CD4-positive, alpha-beta T cell treated with Interleukin-1 beta for 1 hour (primary cell): ENCODE measurements at places on chromosomes 2 and 18.

DNA sequence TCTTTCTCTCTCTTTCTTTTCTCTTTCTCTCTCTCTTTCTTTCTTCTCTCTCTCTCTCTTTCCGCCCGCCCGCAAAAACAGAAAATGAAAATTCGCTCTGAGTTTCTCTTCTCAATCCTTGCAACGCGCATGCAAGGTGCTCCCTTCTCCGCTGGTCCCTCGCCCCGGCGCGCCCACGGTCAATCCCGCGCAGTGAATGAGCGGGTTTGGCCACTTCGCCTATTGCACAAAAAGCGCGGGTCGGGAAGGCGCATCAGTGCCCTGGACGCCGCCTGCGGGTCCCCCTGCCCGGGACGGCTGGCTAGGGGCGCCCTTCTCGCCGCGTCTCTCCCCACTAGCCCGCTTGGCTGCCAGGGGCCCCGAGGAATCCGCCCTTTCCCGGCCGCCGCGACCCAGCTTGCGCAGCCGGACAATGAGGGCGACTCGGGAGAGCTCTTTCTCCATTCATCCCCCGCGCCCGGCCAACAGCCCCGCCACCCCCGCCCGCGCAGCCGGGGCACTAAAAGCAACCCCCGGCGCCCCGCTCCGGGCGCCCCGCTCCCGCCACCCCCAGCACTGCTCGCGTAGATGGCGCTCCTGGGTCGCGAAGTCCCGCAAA, 706 bp downstream of the LAMA1 start:
- DNase-seq, result no peak

GRCh38 chr2:160175169-160176134, 24.6 kb downstream of the ITGB6 start:
- DNase-seq, result no peak

DNA sequence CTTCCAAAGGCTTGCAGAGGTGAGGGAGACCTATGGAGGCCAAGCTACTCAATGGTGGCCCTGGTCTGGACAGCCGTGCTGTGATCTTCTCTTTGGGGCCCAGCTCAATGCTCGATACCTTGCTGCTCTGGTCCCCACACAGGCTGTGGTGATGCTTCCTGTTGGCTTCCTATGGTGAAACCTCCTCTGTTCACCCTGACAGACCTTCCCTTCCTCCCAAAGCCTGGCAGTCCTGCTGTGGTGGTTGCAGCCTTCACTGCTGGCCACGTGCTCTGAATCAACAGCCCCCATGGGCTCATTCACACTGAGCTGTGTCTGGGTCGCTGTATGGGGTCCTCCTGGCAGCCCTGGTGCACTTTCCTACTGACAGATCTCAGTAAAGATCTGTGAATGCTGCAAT, 31.0 kb upstream of the GALR1 start:
- no peak for DNase-seq

DNA sequence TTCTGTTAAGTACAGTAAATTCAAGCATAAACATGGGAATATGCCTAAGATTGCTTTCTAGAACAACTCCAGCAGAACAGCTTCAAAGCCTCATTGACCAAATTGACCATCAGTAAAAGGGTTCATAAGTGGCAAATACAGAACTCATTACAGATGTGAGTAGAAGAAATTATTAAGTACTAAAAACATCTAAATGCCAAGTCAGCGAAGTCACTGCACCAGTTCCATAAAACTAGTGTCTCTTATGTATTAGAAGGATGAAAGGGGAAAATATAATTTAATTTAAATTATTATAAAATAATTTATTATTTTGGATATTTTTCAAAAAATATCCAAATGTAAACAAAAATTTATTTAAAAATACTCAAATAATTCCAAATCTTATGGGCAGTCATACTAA, 553.2 kb downstream of the ERBB4 start:
- no peak for DNase-seq

- no peak for DNase-seq
Measured at GRCh38 chr2:159218389-159218788, 68.1 kb downstream of the WDSUB1 start.

DNA sequence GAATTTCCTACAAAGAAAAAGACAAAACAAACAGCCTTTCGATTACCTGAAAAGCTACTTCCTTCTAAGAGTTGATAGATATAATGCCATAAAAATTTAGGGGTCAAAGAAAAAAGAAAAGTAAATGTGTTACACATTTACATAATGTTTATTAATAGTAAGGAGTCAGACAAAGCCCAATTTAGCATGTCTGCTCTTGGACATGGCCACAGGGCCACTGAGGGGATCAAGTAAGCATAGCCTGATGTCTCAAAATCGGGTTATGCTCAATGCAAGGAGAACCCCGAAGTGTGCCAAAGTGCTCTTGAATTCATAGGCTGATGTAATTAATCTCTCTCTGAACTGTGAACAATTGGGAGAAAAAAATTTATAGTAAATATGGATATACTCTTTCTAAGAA, 61.6 kb downstream of the RTN4 start:
- DNase-seq, result no peak

DNA sequence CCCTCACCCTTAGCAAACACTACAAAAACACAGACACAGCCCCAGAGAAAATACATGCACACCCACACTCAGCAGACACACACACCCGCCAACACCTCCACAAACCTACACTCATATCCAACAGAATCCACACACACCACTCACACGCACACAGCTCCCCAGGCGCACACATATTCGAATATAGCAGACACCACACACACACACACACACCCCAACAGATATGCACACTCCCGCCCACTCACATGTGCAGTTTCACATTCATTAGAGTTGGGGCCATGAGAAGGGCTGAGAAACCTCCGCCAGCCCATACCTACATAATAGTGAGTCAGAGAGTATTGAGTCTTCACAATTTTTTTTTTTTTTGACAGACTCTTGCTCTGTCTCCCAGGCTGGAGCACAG, 29.4 kb upstream of the NOTO start:
- DNase-seq, result no peak

GRCh38 chr2:219687272-219687671, 59.8 kb downstream of the SLC4A3 start:
- DNase-seq, result no peak

GRCh38 chr2:166560022-166560421, 66.0 kb upstream of the SCN7A start:
- DNase-seq, result no peak

- DNase-seq, result no peak
Measured at GRCh38 chr2:108403494-108403893, 25.7 kb downstream of the SULT1C4 start.

DNA sequence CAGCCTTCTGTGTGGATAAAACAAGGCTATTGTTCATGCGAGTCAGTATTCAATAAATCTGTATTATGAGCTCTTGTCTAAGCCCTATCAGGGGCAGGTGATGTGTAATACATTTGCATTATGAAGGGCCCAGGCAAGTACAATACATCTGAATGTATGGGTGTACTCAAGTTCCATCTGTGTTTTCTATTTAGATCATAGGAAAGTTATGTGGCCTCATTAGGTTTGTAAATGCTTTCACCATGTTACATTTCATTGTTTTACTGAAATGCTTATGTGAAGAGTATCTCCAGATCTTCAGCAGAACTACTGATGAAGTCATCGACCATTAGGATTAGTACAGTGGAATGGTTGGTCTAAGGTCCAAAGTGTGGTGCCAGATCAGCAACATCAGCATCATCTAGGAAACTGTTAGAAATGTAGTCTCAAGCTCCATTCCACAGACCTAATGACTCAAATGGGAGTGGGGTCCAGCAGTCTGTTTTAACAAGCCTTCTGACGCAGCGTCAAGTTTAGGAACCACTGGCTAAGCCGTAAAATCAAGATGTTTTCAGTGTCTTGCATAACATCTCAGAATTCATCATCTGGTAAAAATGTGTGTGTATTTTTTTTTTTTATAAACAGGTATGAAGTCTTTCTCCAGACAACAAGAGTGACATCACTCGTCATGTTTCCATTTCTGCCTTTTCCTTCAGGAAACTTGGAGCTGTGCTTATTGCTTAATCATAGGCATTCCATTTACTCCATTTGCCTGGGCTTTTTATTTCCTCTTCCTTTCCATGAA, 80.5 kb downstream of the LYPD6 start:
- no peak for DNase-seq

- peak; percentile 36 for DNase-seq
Measured at GRCh38 chr2:37653805-37654378, 17.6 kb downstream of the CDC42EP3 start.

- DNase-seq, result no peak
Measured at GRCh38 chr2:5409898-5410381, 282.2 kb upstream of the SOX11 start.

GRCh38 chr2:236546561-236547002, 23.0 kb upstream of the ACKR3 start:
- peak; percentile 46 for DNase-seq

DNA sequence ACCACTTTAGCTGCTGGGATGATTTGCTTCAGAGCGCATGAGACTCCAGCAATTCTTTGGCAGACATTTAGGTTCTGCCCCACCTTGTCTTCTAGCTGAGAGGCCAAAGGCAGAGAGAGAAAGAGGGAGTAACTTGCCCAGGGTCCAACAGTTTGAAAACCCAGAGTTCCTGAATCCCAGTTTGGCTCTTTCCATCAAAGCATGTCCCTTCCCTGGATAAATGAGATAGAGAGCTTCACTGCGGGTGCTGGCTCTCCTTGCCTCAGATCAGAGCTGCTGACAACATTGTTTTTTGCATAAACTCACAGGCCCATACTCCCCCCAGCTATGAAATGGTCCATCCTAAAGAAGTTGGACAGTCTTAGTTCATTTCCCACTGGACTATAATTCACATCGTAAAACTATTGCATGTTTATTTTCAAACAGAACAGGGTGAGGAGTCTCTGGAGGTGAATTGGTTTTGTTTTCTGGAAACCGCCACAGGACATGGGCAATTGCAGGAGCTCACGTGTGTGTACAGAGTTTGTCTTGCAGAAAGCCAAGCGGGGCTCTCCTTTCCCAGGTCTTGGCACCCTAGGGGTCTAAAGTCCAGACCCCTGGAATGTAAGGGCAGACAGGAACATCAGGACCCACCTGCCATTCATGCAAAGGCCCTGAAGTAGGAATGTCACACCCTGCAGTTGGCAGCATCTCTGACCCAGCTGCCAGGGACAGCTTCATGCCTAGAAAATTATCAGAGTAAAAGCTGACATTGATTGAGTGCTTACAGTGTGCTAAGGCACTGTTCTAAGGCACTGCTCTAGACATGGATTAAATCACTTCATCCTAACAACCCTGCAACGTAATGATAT, 25.0 kb upstream of the SLC14A2 start:
- DNase-seq, result no peak

DNA sequence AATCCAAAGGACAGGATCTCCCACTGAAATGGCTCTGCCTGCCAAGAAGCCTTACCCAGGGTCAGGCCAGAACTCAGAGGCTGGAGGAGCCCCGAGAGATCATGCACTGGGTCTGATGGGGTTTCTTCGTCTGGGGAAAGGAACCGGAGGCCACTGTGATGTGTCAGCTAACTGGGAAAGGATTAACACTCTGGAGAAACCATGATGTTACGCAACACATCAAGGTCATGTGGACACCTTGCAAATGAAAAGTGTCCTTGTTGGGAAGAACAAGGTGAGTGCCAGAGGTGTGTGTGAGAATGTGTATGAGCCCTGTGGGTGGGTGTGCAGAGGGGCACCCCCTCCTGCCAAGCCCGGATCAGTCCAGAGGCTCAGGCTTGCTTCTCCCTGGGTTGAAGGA, 86.9 kb downstream of the CRACDL start:
- no peak for DNase-seq

GRCh38 chr2:235460548-235461047, 33.2 kb upstream of the AGAP1 start:
- no peak for DNase-seq

GRCh38 chr18:59306640-59307039, 11.8 kb downstream of the CPLX4 start:
- DNase-seq, result no peak

- DNase-seq, result no peak
Measured at GRCh38 chr2:98078701-98079100, 8.3 kb upstream of the VWA3B start.

DNA sequence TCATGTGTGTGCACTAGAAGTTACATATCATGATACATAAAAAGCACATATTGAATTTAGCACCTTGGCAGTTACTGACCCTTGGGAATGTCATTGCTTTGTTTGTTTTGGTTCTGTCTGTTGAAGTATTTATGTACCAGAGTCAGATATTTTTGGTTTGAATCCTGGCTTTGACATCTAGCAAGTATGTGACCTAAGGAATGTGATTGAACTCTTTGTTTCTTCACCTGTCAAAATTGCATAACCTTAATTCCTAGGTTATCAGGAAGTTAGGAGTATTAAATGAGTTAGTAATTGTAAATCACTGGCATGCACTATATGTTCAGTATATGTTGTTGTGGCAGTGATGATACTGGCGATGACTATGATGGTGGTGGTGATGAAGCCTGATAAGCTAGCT, 1003.5 kb upstream of the NRXN1 start:
- DNase-seq, result no peak

DNA sequence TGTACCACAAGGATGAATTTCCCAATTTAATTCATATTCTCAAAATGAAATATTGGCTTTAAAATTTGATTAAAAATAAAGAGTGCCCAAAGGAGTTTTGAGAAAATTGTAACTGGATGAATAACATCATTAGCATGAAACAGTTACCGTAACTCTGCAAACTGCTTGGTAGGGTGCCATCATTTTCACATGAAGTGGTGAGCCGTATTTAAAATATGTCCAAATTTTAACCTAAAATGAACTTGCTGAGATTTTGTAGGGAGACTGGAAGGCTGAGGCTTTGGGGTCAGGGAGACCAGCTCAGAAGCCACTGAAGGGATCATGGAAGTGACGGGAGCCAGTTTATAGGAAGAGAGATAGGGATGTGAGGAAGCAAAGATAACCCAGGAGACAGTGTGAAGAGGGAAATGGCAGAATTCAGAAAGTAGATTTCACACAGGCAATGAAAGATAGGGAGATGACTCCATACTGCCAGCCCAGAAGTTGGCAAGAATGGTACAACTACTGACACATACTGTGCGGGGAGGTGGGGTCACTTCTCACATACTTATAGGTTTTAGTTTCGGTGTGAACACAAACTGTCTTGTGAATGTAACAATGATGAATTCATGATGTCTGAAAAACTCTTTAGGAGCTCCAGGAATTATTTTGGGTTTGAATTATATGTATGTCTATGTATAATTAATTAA, 53.8 kb downstream of the EFEMP1 start:
- DNase-seq, result no peak

DNA sequence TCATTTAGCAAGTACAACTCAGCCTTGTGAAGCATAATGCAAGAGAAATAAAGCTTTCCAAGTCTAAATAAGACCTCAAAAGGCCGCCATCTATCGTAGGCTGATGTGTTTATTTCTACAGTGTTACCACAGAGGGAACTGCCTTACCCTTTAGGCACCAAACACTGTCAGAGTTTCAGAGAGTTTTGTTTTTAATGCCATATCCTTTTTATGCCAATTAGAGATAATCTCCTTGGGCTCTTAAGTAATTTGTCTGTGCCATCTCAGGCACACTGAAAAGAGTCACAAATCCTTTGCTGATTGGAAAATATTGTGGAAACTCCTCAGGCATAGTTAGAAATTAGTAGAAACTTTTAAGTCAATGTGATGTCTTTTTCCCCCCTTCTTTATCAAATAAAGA, 797.1 kb downstream of the SLC4A3 start:
- no peak for DNase-seq

DNA sequence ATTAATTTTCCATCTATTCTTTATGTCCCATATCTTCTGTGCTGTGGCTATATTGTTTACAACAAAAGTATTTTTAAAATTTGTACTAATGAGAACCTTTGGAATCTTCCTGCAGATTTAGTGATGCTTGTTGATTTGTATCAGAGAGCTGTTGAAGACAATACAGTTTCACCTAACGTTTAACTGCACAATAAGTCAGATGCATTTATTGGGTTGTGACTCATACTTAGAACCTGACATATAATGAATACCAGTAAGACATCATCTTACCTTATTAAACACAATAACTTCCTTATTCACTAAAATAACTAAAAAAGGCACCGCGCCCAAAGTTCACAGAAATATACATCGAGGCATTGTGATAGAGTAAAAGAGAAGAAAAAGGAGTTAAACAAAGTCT, 43.8 kb upstream of the IL1R1 start:
- DNase-seq, result no peak
